ENCODE measurements at places on chromosomes 2 and 18.

- H3K27me3 ChIP-seq, result peaks cover 4% of the 10 kb centered on the region
- H3K4me3 ChIP-seq, result no peak overlapping the region
- no peak overlapping the region for H3K27ac ChIP-seq
- no peak for DNase-seq
- no peaks in the 10 kb centered on the region for H3K36me3 ChIP-seq
- no peaks in the 10 kb centered on the region for H3K4me1 ChIP-seq
These were observed 220.4 kb downstream of the ZNF516 start for GRCh38 chr18:76274468-76275289.

GRCh38 chr18:7824970-7825369, 257.9 kb downstream of the PTPRM start:
- no peaks in the 10 kb centered on the region for H3K4me1 ChIP-seq
- H3K36me3 ChIP-seq, result no peaks in the 10 kb centered on the region
- H3K27me3 ChIP-seq, result no peaks in the 10 kb centered on the region
- H3K27ac ChIP-seq, result no peak overlapping the region
- no peak overlapping the region for H3K4me3 ChIP-seq
- DNase-seq, result no peak

DNA sequence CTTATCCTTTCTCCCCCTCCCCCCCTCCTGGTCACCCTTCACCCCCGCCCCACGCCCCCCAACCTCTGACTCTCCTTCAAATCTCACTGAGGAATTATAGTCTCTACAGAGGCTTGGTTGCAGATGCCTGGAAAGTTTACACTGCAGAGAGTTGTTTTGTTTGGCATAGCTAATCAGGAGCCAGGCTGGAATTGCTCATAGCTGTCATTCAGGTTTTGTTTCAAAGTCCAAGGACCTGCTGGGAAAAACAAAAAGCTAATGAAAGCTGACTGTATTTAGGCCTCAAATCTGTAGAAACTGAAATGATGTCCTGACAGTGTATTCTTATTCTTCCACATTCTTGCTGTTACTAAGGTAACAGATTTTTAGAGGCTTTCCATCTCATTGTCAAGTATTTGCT, 22.6 kb downstream of the GREB1L start:
- no peaks in the 10 kb centered on the region for H3K36me3 ChIP-seq
- H3K27me3 ChIP-seq, result no peaks in the 10 kb centered on the region
- no peak for DNase-seq
- H3K4me3 ChIP-seq, result no peak overlapping the region

DNA sequence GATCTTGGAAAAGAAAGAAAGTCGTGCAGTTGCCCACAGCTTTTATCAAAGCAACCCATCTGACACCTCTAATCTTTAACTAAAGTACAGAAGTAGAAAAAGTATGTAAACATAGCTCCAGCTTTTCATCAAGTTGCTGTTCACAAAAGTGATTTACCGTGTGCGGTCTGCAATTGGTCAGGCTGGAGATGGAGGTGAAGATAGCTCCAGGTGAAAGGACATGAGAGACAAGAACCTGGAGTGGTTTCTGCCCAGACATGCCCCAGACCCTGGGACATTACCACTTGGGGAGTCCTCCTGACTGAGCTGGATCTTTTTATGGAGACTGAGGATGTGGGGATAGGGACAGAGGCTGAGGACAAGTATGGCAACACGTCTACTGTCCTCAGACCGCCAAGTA, 82.7 kb downstream of the LAMA1 start:
- no peak for DNase-seq
- no peak overlapping the region for H3K4me3 ChIP-seq
- H3K27ac ChIP-seq, result no peak overlapping the region
- no peaks in the 10 kb centered on the region for H3K27me3 ChIP-seq

- no peak for DNase-seq
- no peaks in the 10 kb centered on the region for H3K4me1 ChIP-seq
- H3K36me3 ChIP-seq, result no peaks in the 10 kb centered on the region
- no peaks in the 10 kb centered on the region for H3K27me3 ChIP-seq
These were observed 61.1 kb upstream of the TFPI start for GRCh38 chr2:187615364-187615763.

GRCh38 chr18:26545335-26546123, 2.8 kb downstream of the KCTD1 start:
- H3K27ac ChIP-seq, result no peak overlapping the region
- no peak for DNase-seq
- peaks cover 66% of the 10 kb centered on the region for H3K4me1 ChIP-seq
- peak overlapping the region; percentile 74 for H3K4me3 ChIP-seq
- H3K27me3 ChIP-seq, result peaks cover 9% of the 10 kb centered on the region

DNA sequence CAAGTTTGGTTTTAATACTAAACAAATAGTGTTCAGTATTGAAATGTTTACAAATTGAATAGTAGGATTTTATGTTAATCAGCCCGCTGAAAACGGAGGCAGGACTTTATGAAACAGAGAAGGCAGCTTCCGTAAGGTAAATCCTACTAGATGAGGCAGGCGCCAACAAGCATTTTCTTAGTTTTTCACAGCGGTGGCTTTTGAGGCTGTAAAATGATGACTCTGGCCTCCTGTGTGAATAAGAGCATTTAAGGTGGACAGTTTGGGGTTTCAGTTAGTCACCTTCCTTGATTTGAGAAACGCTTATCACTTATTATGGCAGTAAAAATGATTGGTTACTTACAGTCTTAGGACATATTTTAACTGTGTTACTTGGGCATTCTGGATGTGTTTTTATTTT, 212.9 kb downstream of the PTGR3 start:
- no peaks in the 10 kb centered on the region for H3K36me3 ChIP-seq
- H3K4me1 ChIP-seq, result peaks cover 5% of the 10 kb centered on the region
- no peak overlapping the region for H3K27ac ChIP-seq
- H3K27me3 ChIP-seq, result no peaks in the 10 kb centered on the region

GRCh38 chr18:46213295-46213694, 109.1 kb downstream of the HAUS1 start:
- no peak overlapping the region for H3K27ac ChIP-seq
- DNase-seq, result no peak
- no peak overlapping the region for H3K4me3 ChIP-seq

DNA sequence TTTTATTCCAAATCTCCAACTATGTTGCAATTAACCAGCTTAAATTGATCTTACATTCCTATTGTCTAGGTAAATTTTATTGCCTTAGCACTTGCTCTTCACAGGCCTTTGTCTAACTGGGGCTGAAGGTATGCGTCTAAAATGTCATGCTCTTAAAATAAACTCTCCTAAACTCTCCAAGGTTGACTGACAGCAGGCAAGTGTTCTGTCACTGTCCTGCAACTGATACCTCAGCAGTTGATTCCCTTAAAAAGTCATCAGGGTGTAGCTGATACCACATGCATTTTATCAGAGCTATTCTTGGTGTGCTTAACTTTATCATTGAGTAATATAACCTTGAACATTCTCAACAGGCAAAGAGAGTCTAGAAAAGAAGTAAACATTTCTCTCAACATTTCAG, 680 bp downstream of the TTN start:
- no peaks in the 10 kb centered on the region for H3K36me3 ChIP-seq
- H3K27ac ChIP-seq, result no peak overlapping the region
- H3K27me3 ChIP-seq, result no peaks in the 10 kb centered on the region
- no peak overlapping the region for H3K4me3 ChIP-seq
- DNase-seq, result no peak
- no peaks in the 10 kb centered on the region for H3K4me1 ChIP-seq

DNA sequence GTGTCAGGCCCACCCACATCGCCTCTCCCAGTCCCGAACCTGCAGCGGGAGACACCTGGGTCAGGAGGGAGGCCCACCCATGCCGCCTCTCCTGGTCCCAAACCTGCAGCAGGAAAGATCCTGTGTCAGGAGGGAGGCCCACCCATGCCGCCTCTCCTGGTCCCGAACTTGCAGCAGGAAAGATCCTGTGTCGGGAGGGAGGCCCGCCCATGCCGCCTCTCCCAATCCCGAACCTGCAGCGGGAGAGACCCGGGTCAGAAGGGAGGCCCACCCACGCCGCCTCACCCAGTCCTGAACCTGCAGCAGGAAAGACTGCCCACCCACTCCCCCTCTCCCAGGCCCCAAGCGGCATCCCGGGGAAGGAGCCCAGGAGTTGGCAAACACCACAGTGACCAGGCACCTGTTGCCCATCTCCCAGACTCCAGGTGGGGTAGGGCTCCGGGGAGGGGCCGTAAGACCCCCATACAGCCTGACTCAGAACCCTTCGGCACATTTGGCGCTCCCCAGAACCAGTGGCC, 7.8 kb downstream of the SLC66A2 start:
- peak; percentile 56 for DNase-seq
- H3K4me3 ChIP-seq, result no peak overlapping the region
- H3K27ac ChIP-seq, result peak overlapping the region; percentile 31
- no peaks in the 10 kb centered on the region for H3K27me3 ChIP-seq
- H3K36me3 ChIP-seq, result peaks cover 28% of the 10 kb centered on the region

- H3K4me3 ChIP-seq, result no peak overlapping the region
- no peak overlapping the region for H3K27ac ChIP-seq
These were observed 125.8 kb upstream of the CYP1B1 start for GRCh38 chr2:38201784-38202183.
